ENCODE measurements at places on chromosomes 5 and 9.

DNA sequence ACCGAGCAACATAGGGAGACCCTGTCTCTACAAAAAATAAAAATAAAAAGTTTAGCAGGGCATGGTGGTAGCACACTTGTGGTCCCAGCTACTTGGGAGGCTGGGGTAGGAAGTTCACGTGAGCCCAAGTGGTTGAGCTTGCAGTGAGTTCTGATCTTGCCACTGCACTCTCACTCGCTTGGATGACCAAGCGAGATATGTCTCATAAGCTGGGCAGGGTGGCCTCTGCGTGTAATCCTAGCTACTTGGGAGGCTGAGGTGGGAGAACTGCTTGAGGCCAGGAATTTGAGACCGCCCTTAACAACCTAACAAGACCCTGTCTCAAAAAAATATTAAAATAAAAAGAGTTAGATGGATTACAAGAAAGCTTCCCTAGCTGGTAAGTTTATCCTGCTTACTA, 32.5 kb downstream of the RASA1 start:
- no peak for DNase-seq

GRCh38 chr9:88933607-88934379, 57.5 kb upstream of the S1PR3 start:
- no peak for DNase-seq

DNA sequence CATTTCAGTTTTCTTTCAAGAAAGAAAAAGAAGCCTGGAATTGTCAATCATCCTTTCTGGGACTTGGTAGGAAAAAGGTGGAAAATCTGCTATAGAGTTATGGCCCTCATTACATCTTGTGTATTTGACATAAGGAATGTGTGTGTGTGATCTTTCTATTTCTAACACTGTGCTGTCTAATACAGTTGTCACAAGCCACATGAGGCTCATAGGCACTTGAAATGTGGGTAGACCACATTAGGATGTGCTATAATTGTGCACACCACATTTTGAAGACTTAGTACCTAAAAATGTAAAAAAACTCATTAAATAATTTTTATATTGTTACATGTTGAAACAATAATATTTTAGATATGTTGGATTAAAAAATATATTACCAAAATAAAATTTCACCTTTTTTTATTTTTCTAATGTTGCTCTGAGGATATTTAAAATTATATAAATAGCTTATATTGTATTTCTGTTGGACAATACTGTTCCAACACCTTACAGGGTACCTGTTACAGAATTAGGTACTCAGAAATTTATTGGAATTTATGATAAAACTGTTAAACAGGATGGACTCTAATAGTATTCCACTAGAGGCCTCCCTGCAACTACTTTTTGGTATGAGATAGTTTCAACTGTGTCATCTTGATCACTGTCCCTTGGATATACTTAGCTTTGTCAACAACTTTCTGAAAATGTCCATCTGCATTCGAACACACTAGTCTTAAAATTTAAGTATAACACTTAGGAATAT, 18.4 kb downstream of the MSANTD3 start:
- DNase-seq = no peak

- DNase-seq = no peak
These were observed 11.8 kb downstream of the ACSL6 start for GRCh38 chr5:131999441-132000240.

DNA sequence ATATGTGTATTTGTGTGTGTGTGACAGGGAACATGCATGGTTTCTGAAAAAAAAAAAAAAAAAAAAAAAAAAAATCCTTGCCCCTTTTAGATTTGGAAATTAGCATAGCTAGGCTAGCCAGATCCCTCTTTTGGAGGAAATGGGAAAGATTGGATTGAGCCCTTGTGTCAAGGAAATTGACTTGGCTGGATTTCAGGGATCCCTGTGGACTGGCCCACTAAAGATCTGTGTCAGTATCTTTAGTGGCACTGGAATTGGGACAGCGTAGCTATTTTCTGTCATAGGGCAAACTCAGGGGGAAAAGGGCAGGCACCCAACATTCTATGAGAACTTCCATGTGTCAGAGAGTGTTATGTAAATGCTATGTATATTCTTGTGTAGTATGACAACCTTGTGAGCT, 35.4 kb downstream of the SH3GL2 start:
- no peak for DNase-seq

GRCh38 chr5:150485693-150486401, 22.1 kb upstream of the NDST1 start:
- DNase-seq = no peak

DNA sequence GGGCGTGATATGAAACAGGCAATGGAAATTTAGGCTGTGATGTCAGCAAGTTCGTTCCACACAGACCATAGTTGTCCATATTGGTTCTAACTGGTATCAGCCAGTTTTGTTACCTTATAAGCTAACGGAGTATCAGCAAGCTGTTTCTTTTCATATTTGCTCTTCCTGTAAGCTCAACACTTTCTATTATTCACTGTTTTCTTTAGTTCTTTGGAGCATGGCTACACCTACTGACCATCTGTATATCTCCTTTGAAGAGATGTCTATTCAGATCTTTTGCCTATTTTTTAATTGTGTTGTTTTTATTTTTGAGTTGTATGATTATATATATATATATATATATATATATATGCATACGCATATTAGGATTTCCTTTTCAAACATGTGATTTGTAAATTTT, 1057.2 kb upstream of the CDH10 start:
- DNase-seq = no peak

GRCh38 chr9:96302021-96302420, at the start of gene HSD17B3:
TSS of gene HSD17B3 (minus strand) at chr9:96302176. CDS start at chr9:96302104, 72 bp downstream.
- DNase-seq = no peak

GRCh38 chr9:27539479-27540441, 10.1 kb upstream of the MOB3B start:
- no peak for DNase-seq

DNA sequence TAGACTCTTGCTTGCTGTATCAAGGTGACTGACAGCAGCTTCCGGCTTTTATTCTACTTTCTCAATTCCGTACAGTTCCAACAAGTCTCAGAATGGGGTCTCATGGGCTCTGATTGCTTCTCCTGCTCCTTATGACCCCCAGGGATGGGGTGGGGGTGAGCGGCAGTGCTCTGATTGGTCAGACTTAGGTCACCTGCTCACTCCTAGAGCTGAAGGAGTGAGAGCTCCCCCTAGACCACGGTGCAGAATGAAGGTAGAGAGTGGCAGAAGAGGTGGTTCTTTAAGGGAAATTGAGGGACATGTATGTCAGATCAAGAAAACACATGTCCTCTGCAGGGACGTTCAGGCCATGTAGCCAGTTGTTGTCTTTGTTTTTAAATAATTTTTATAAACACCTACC, 115.2 kb downstream of the C9orf152 start:
- no peak for DNase-seq

DNA sequence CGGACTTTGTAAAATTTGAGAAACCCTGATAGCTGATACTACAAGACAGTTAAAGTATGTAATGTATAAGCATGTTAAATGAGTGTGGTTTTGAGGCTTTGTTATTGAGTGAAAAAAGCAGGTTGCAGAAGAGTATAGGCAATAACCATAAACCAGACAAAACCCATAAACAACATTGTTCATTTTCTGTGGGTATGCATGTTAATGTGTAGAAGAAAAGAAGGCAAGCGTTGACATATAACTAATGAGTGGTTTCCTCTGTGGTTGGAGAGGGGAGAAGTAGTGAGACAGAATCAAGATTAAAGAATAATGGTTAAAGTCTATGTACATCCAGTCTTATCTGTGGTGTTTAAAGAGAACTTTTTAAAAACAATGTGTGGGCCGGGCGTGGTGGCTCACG, 26.2 kb downstream of the RAD23B start:
- DNase-seq = no peak

DNA sequence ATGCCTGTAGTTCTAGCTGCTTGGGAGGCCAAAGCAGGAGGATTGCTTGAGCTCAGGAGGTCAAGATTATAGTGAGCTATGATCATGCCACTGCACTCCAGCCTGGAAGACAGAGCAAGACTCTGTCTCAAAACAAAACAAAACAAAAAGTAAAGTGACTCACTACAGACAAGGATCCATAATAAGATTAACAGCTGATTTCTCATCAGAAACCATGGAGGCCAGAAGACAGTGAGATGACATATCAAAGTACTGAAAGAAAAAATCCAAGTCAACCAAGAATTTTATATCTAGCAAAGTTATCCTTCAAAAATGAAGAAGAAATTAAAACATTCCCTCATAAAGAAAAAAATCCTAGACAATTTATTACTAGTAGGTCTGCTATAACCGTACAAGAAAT, 69.4 kb upstream of the ZBTB43 start:
- no peak for DNase-seq

- DNase-seq = no peak
These were observed 35.6 kb downstream of the IL6ST start for GRCh38 chr5:55959208-55959607.
